ENCODE measurements at places on chromosomes 7 and 10. TPM values are rescaled to one million over a fixed set of nuclear protein-coding genes. Genes with fewer than 3 reads are reported as not detected.

The EGR2 gene
- 201 TPM for total RNA-seq

The PPP1R17 gene
- not detected for total RNA-seq

- peaks cover 44% of the 10 kb centered on the region for H3K4me1 ChIP-seq
- H3K4me3 ChIP-seq, result no peak overlapping the region
- H3K27me3 ChIP-seq, result no peaks in the 10 kb centered on the region
- H3K36me3 ChIP-seq, result peaks cover 52% of the 10 kb centered on the region
- H3K27ac ChIP-seq, result peak overlapping the region; percentile 74
Observed at GRCh38 chr10:27147701-27148100, 6.5 kb downstream of the YME1L1 start.

The COL1A2 gene
- 6.0 TPM for total RNA-seq

DNA sequence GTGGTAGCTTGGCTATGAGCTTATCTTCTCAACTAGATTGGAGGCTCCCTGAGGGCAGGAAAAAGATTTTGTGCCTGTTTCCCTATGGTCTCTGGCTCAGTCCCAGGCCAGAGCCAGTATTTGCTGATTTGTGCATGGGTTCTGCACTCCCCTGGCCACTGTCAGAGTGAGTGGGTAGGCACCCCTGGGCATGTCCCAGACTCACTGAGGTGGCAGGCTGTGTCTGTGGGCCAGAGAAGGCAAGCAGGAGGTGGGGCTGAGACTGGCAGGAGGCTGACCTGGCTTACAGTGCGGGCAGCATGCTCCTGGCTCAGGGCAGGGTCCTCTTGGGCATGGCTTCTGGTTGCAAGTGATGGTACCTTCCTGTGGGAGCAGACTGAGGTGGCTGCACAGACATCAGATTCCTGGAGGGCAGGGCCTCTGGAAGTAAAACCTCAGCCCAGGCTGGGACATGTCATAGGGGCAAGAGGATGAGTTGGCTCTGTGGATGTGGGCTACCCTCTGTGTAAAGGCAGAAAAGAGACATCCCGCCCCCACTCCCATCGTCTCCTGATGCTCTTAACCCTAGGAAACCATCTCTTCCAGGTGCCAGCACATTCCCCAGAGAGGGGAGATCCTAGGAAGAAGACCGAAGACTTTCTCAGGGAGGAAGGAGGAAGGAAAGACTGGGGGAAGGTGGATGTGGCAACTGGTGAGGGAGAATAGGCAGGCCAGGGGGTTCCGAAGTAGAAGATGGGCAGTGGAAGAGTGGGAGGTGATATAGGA lies 4.3 kb downstream of the KCP start:
- H3K36me3 ChIP-seq, result no peaks in the 10 kb centered on the region
- no peak for DNase-seq
- peaks cover 29% of the 10 kb centered on the region for H3K27me3 ChIP-seq
- no peak overlapping the region for H3K27ac ChIP-seq
- no peaks in the 10 kb centered on the region for H3K4me1 ChIP-seq

DNA sequence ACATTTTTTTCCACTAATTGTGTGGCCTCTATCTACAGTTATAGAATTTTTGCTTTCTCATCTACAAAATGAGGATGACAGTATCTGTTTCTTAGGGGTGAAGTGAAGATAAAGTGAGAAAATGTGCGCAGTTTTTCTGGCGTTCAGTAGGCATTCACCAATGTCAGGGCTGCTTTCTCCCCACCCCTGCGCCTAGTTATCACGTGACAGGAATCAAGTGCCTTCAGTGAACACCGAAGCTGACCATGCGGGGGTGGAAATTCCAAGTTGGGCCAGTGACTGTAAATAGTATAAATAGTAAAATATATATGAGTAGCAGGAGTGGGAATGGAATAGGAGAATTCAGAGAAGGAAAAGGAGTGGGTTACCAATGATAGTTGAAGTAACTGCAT lies 77.4 kb downstream of the TAF3 start:
- H3K36me3 ChIP-seq, result peaks cover 16% of the 10 kb centered on the region
- no peak overlapping the region for H3K27ac ChIP-seq
- H3K4me1 ChIP-seq, result peaks cover 4% of the 10 kb centered on the region
- no peaks in the 10 kb centered on the region for H3K27me3 ChIP-seq
- H3K4me3 ChIP-seq, result no peak overlapping the region
- peak; percentile 37 for DNase-seq

The VIPR2 gene
- total RNA-seq, result 1.7 TPM

The SCART1 gene
- 0.76 TPM for total RNA-seq

The NPY4R2 gene
- total RNA-seq, result not detected

The PTF1A gene
- not detected for total RNA-seq

DNA sequence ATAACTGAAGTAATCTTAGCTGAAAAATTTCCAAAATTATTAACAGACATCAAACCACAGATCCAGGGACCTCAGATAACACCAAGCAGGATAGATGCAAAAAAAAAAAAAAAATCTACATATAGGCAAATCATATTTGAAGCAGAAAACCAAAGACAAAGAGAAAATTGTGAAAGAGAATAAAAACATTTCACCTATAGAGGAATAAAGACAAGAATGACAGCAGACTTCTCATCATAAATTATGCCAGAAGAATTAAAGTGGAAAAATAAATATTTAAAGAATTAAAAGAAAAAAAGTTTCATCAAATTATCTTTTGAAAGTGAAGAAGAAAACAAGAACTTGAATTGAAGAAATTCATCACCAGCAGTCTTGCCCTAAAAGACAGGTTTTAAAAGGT lies 467.5 kb downstream of the GPAM start:
- no peaks in the 10 kb centered on the region for H3K36me3 ChIP-seq
- no peak overlapping the region for H3K4me3 ChIP-seq
- no peak for DNase-seq
- H3K27me3 ChIP-seq, result no peaks in the 10 kb centered on the region
- H3K27ac ChIP-seq, result no peak overlapping the region
- H3K4me1 ChIP-seq, result no peaks in the 10 kb centered on the region

DNA sequence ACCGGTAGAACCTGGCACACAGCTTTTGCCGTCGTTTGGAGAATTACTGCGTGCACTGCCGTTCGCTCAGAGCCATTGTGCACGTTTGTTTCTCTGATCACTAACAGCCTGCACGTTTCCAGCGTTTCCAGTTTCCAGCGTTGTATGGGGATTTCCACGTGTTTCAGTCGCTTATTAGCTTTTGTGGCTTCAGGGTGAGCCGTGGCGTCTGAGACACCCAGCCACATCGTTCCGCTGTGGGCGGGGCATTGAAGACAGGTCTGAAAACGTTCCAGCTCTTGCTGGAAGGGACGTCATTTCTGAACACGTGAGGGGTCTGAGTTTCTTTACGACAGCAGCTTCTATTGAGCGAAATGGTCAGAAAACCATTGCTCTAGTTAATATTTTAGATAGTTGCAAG lies 164.8 kb downstream of the DNAJB6 start:
- no peak overlapping the region for H3K27ac ChIP-seq
- H3K4me1 ChIP-seq, result peaks cover 22% of the 10 kb centered on the region
- peaks cover 4% of the 10 kb centered on the region for H3K27me3 ChIP-seq
- no peak overlapping the region for H3K4me3 ChIP-seq
- no peaks in the 10 kb centered on the region for H3K36me3 ChIP-seq

GRCh38 chr10:91115618-91116390 lies 104.7 kb upstream of the PCGF5 start:
- H3K4me1 ChIP-seq, result no peaks in the 10 kb centered on the region
- no peak overlapping the region for H3K27ac ChIP-seq
- peaks cover 4% of the 10 kb centered on the region for H3K27me3 ChIP-seq

- H3K27me3 ChIP-seq, result no peaks in the 10 kb centered on the region
- no peaks in the 10 kb centered on the region for H3K36me3 ChIP-seq
- DNase-seq, result no peak
- H3K4me3 ChIP-seq, result no peak overlapping the region
- no peak overlapping the region for H3K27ac ChIP-seq
Observed at GRCh38 chr10:115969591-115969990, 303.4 kb downstream of the GFRA1 start.

DNA sequence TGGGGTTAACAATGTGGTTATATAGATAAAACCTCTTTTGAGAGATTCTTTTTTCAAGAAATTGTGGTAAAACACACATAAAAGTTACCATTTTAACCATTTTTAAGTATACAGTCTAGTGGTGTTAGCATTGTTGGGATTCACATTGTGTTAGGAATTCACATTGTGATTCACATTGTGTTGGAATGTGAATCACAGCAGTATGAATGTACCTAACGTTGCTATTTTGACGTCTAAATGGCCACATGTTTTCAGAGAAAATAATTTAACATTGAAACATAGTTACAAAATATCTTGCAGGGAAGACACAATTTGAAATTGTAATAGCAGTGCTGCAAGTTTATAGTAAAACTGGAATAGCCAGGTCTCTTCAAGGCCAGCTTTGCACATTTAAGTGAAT lies 129.0 kb downstream of the BICC1 start:
- H3K27ac ChIP-seq, result no peak overlapping the region
- no peaks in the 10 kb centered on the region for H3K36me3 ChIP-seq
- no peaks in the 10 kb centered on the region for H3K27me3 ChIP-seq
- H3K4me1 ChIP-seq, result no peaks in the 10 kb centered on the region
- DNase-seq, result no peak

The KCNH2 gene
- total RNA-seq, result 0.36 TPM

DNA sequence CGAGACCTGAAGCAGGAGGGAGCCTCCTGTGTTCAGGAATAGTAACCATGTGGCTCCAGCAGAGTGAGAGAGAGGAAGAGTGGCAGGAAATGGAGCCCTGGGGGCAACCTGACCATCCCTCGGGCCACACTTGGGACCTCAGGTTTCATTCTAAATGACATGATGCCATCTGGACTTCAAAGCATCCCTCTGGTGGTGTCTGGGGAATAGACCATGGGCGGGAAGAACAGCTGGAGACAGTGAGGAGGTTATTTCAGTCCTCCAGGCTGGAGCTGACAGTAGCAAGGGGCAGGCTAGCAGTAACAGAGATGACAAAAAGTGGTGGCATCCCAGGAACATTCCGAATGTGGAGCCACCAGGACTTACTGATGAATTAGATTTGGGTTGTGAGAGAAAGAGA lies 44.8 kb downstream of the AKR1B1 start:
- H3K4me3 ChIP-seq, result no peak overlapping the region
- no peaks in the 10 kb centered on the region for H3K36me3 ChIP-seq
- H3K27ac ChIP-seq, result no peak overlapping the region
- DNase-seq, result no peak
- no peaks in the 10 kb centered on the region for H3K4me1 ChIP-seq

- H3K27ac ChIP-seq, result no peak overlapping the region
- no peak for DNase-seq
- no peak overlapping the region for H3K4me3 ChIP-seq
- H3K4me1 ChIP-seq, result no peaks in the 10 kb centered on the region
- peaks cover 3% of the 10 kb centered on the region for H3K27me3 ChIP-seq
Observed at GRCh38 chr7:27459021-27459730, 203.5 kb downstream of the HIBADH start.

DNA sequence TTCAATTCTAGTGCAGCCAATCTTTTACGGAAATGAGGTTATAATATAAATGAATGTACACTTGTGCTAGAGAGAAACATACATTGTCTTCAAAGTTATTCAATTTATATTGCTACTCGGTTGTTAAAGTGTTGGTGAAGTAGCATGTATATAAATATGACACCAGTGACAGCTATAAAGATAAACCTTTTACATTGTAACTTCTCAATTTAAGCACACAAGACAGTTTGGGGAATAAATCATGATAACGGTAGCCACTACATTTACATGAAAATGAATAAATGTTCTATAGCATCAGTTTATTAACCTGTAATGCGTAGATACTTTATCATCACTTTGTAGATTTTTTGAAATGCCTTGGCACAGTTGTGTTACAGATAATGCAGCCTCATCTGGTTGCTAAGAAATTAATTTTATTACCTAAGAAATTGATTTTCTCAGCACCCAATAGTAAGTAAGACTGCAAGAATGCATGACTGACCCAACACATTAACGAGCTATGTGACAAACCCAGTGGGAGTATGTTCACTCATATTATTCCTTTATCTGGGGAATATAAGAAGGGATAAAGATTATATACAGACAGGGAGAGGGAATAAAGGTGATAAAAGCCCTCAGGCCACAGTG lies 283.9 kb upstream of the NPVF start:
- no peaks in the 10 kb centered on the region for H3K36me3 ChIP-seq
- no peak overlapping the region for H3K27ac ChIP-seq
- H3K27me3 ChIP-seq, result no peaks in the 10 kb centered on the region
- no peak overlapping the region for H3K4me3 ChIP-seq

DNA sequence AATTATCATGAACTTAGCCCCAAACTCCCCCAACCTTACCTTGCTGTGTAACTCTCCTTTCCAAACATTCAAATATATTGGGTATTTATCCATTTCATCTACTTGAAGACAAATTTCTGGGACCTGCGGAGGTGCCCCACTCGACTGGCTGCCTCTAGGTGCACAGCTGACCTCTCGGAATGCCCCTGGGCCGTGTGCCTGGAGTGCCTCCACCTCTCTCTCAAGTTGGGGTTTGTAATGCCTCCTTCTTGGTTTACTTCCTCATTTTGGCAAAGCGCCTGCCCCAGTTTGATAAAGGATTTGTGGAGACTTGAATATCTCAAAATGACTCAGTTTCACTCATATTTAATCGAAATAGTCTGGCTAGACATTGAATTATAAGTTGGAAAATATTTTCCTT lies 16.6 kb downstream of the ZNF777 start:
- no peak overlapping the region for H3K4me3 ChIP-seq
- no peaks in the 10 kb centered on the region for H3K27me3 ChIP-seq
- H3K27ac ChIP-seq, result no peak overlapping the region
- H3K4me1 ChIP-seq, result peaks cover 14% of the 10 kb centered on the region

DNA sequence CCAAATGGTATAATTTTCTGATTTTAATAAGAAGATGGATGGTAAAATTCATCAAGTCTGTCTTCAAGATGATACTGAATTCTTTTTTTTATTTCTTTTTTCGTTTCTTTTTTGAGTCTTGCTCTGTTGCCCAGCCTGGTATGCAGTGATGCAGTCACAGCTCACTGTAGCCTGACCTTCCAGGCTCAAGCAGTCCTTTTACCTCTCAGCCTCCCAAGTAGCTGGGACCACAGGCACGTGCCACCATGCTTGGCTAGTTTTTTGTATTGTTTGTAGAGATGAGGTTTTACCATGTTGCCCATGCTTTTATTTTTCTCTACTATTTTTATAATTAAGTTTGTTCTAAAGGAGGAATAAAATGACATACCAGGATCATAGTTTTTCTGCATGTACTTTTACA lies 52.1 kb upstream of the HELLS start:
- no peaks in the 10 kb centered on the region for H3K36me3 ChIP-seq
- H3K27ac ChIP-seq, result no peak overlapping the region
- no peaks in the 10 kb centered on the region for H3K4me1 ChIP-seq
- H3K4me3 ChIP-seq, result no peak overlapping the region
- DNase-seq, result no peak
- peaks cover 8% of the 10 kb centered on the region for H3K27me3 ChIP-seq

The DNAH11 gene
- 6.1 TPM for total RNA-seq

- no peak for DNase-seq
- H3K27me3 ChIP-seq, result no peaks in the 10 kb centered on the region
- no peaks in the 10 kb centered on the region for H3K36me3 ChIP-seq
- peak overlapping the region; percentile 83 for H3K4me3 ChIP-seq
Observed at GRCh38 chr7:105269397-105269796, 119.3 kb downstream of the SRPK2 start.

The LRRD1 gene
- total RNA-seq, result not detected

The SFMBT2 gene
- 24.9 TPM for total RNA-seq

Data from activated CD4-positive, alpha-beta T cell treated with anti-CD3 and anti-CD28 coated beads, Interleukin-2, amount 10 ng/mL, durations not matched to agents 24 days and 14 days (primary cell).